Adipose tissue (tissue), 3 donors: ENCODE measurements at places on chromosomes 11 and 22. TPM values are rescaled to one million over a fixed set of nuclear protein-coding genes. Genes with fewer than 3 reads are reported as not detected.

The MYO7A gene
- polyA plus RNA-seq = 6.4 TPM

The CARD10 gene
- 10.0 TPM for polyA plus RNA-seq

The AP1B1 gene
- polyA plus RNA-seq = 36.1 TPM

The OR56A1 gene
- not detected for polyA plus RNA-seq

The MRGPRE gene
- not detected for polyA plus RNA-seq

The SMTNL1 gene
- not detected for polyA plus RNA-seq

The NAV2 gene
- polyA plus RNA-seq = 3.9 TPM

The NXPE4 gene
- 0.34 TPM for polyA plus RNA-seq

The PRG3 gene
- not detected for polyA plus RNA-seq

The H19 gene
- polyA plus RNA-seq = 405 TPM

The SCARF2 gene
- 3.7 TPM for polyA plus RNA-seq

The NRXN2 gene
- 1.2 TPM for polyA plus RNA-seq

The SMIM38 gene
- 2.0 TPM for polyA plus RNA-seq

The PLAAT5 gene
- polyA plus RNA-seq = 11.1 TPM

The OR52E2 gene
- polyA plus RNA-seq = not detected
